ENCODE measurements at places on chromosomes 13 and 19.
A peak's percentile ranks its signal among the peaks of the same experiment; 100 is the strongest.

- no peak for DNase-seq
Observed at GRCh38 chr19:41566001-41566400, 10.0 kb upstream of the CEACAM21 start.

- no peak for DNase-seq
Observed at GRCh38 chr13:66617786-66618185, 612.4 kb downstream of the PCDH9 start.

GRCh38 chr13:77872995-77873394 lies 45.6 kb downstream of the EDNRB start:
- no peak for DNase-seq

DNA sequence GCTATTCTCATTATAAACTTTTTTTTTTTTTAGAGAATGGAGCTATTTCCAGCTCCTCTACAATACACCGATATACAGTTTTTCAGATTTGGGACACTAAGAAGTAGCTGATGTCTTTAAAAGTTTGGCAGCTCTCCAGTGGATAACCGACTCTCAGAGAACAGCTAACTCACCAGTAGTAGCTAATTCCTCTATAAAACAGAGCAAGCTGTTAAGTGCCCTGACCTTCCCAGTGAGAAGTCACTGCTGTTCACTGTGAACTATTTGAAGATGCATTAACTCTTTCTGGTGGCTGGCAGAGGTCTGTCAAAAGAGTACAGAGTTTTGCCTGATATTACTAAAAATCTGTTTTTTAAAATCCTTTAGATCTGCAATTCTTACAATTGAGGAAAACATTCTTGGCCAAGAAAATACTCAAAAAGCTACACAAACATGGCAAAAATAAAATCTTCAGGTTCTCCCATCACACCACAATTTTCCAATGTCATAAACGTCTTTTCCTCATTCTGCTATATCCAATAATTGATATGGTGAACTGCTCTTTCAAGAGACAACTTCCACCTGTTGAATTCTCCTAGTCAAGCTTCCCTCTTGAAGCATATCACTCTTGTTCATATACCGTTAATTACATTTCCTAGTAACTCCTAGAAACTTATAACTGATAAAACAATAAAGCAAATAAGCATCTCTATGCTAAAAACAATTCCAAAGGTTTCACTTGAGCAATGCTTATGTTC lies 44.2 kb downstream of the TBC1D4 start:
- DNase-seq = no peak

- peak; percentile 79 for DNase-seq
Observed at GRCh38 chr19:36837906-36838783, at the start of gene ZNF790. ZNF790 (minus strand) TSS chr19:36838387; CDS start chr19:36825619, 12,768 bp downstream.
